ENCODE measurements at places on chromosomes 1 and 21.
A peak's percentile ranks its signal among the peaks of the same experiment; 100 is the strongest.

DNA sequence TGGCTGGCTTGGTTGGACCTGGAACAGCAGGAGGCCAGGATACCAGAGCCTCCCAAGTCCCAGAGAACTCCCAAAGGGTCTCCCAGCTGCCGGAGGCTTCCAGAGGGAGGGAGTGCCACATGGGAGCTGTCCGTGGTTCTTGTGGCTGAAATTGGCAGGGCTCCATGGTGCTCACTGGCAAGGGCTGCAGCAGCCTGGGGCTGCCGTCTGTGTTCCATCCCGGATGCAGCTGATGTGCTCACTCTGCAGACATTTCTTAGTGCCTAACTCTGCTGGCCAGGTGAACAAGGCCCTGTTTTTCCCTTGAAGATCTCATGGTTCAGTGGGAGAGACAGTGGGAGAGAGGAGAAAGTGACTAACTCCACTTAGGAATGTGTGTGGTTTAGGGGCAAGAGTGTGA lies 261.1 kb downstream of the CAMTA1 start:
- no peak for DNase-seq

GRCh38 chr1:43329995-43330751 lies 7.4 kb upstream of the MPL start:
- peak; percentile 91 for DNase-seq

GRCh38 chr1:197553281-197553680 lies 222.0 kb downstream of the DENND1B start:
- no peak for DNase-seq

DNA sequence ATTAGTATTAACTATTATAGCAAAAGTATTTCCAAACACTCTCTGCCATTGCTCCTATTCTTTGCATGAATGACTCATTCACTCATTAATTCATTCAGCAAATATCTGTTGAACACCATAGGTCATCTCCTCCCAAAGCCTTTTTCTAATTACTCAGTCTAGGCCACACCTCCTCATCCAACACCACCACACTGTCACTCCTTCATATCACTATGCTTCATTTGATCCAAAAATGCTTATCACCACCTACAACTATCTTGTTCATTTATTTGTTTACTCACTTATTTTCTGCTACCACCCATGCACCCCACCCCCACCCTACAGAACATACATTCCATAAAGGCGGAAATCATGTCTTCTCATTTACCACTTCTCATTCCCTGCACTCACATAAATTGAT lies 94.4 kb upstream of the TNFSF4 start:
- DNase-seq = no peak

GRCh38 chr1:86498281-86498680 lies 29.6 kb downstream of the CLCA1 start:
- DNase-seq = no peak

DNA sequence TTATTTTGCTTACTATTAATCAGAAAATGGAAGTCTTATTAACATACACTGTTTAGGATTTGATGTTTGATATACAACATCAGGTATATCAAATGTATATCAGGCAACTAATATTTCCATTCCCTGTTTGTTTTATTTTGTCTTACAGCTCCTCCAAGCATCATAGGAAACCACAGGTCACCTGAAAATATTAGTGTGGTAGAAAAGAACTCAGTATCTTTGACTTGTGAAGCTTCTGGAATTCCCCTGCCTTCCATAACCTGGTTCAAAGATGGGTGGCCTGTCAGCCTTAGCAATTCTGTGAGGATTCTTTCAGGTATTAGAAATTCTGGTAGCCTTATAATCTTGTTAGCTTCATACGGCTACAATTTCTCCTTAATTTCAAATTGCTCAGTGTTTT lies 318.0 kb downstream of the TPR start:
- no peak for DNase-seq

DNA sequence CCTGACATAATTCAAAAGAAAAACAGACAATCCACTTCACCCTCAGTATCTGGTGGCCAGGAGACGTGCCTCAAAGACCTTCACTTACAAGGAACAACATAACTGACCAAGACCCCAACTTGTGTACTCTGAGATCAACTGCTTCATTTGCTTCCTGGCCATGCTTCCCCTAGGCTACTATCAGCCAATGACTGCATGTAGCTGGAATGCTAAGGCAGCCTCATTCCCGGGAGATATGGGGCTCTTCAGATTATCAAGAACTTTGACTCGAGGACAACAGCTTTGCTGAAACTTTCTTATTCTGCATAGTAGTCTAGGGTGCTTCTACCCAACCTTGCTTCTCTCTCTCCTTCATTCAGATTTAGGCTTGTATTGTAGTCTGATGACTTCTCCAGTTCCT lies 11.7 kb upstream of the UCK2 start:
- no peak for DNase-seq

- DNase-seq = no peak
These were observed 80.4 kb downstream of the ITPKB start for GRCh38 chr1:226658546-226659125.

GRCh38 chr1:244861683-244862082 lies 2.7 kb downstream of the HNRNPU start:
- no peak for DNase-seq

- DNase-seq = no peak
These were observed 409.6 kb upstream of the ZRANB2 start for GRCh38 chr1:71490432-71490831.

DNA sequence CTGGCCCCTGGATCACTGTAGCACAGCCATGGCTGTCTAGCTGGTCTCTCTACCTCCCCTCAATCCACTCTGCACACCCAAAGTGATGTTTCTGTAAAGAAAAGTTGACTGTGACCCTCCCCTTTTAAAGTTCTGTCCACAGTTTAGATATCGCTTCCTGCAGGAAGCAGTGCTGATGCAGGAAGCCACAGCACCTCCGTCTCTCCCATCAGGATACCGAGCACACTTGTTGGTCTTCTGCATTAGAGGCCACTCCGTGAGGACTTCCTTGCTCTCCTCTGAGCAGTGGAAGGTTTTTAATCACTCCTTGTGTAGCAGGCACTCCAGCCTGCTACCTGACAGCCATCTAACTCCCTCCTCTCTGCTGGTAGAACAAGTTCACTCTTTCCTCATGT lies 69.5 kb downstream of the GADD45A start:
- no peak for DNase-seq

DNA sequence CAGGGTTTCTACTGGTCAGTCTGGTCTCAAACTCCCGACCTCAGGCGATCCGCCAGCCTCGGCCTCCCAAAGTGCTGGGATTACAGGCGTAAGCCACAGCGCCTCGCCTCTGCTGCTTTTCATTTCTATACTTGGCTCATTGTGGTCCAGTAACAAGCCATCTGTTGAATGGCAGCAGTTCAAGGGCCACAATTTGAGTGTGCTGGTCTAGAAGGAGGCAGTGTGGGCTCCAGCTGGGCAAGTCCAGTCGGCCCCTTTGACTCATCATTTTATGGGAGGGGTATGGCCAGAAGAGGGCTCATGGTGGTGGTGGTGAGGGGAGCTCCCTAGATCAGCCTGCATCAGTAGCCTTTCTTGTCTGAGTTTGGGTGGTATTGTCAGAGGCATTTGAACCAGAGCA lies 33.2 kb downstream of the ATP8B2 start:
- no peak for DNase-seq

DNA sequence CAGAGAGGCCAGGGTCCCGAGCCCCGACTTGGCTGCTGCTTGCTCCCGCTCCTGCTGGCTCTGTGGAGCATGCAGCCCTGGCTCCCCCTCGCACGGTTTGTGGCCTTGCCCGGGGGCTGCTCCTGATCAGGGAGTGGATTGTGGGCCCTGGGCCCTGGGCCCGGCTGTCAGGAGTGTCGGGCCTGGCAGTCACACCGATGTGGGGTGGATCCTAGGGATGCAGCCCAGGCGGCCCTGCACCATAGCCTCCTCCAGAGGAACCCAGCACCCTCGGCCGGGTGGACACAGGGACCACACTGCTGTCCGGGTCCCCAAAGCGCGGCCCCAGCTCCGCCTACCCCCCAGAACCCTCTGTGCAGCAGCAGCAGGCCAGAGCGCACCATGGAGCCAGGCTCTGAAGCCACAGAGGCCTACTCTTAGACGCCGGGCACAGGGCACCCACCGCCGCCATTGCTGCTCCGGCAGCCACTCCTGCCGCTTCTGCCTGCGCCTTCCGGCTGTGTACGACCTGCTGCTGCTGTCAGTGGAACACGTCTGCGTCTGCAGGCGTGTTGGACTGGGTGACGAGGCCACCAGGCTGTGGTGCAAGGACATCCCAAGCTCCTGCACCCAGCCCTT lies 9.4 kb downstream of the SLX9 start:
- no peak for DNase-seq

- no peak for DNase-seq
These were observed 45.8 kb upstream of the SYNC start for GRCh38 chr1:32748348-32748747.

GRCh38 chr1:6014130-6014999 lies 22.1 kb upstream of the NPHP4 start:
- DNase-seq = peak; percentile 63

DNA sequence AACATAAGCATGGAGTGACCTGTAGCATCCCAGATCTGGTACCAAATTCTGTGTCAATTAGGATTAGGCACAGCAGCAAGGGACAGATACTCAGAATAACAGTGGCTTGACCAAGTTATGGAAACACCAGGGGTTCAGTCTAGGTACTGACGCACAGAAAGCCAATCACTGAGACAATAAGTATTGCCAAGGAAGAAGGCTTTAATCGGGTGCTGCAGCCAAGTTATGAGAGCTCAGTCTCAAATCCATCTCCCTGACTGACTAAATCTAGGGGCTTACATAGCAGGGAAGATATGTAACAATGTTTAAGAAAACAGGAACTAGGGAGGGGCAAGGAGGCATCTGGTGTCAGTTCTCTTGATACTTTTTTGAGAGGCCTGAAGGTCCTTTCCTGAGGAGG lies 39.6 kb upstream of the CTBS start:
- DNase-seq = no peak

- no peak for DNase-seq
These were observed 15.0 kb downstream of the QSOX1 start for GRCh38 chr1:180169640-180170195.

DNA sequence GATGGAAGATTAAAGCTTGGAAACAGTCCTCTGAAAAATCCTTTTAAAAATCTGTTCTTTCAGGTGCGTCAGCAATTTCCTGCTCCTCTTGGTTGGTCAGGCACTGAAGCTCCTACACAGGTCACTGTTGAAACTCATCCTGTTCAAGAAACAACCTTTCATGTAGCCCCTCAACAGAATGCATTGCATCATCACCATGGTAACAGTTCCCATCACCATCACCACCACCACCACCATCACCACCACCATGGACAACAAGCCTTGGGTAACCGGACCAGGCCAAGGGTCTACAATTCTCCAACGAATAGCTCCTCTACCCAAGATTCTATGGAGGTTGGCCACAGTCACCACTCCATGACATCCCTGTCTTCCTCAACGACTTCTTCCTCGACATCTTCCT lies 145.3 kb downstream of the DYRK1A start:
- no peak for DNase-seq

GRCh38 chr1:218930472-218931241 lies 243.0 kb upstream of the LYPLAL1 start:
- DNase-seq = no peak

- no peak for DNase-seq
These were observed 24.4 kb upstream of the AHCYL1 start for GRCh38 chr1:109959974-109960744.

All from inflammatory macrophage treated with lipopolysaccharide for 4 hours (primary cell).